Activated CD4-positive, alpha-beta T cell treated with anti-CD3 and anti-CD28 coated beads, Interleukin-2, amount 50 U/mL, for 24 hours (primary cell): ENCODE measurements at places on chromosomes 2 and 18.

GRCh38 chr2:190674966-190675650 is 26.2 kb downstream of the NAB1 start:
- no peak for DNase-seq

DNA sequence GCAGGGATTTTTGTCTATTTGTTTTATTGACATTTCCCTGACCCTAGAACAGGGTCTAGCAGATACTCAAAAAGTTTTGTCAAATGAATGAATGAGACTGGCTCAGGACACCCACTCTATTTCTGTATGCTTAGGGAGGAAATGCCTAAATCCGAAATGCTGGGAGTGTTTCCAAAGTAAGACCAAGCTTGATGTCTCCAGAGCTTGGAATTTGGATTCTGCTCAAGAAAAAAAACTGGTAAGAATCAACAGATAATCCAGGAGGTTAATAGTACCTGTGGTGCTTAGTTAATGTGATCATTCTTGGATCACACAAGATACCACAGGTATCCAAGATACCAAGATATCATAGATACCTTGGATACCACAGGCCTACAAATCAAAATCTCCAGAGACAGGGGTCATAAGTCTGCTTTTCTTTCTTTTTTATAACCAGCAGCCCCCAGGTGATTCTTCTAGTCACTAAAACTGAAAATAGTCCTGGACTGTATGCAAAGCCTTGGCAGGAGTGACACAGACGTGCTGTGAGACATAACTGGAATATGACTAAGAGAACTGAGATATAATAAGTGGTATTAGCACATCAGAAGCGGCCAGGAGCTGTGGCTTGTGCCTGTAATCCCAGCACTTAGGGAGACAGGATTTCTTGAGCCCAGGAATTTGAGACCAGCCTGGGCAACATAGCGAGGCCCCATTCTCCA is 39.9 kb upstream of the SP3 start:
- DNase-seq = no peak

DNA sequence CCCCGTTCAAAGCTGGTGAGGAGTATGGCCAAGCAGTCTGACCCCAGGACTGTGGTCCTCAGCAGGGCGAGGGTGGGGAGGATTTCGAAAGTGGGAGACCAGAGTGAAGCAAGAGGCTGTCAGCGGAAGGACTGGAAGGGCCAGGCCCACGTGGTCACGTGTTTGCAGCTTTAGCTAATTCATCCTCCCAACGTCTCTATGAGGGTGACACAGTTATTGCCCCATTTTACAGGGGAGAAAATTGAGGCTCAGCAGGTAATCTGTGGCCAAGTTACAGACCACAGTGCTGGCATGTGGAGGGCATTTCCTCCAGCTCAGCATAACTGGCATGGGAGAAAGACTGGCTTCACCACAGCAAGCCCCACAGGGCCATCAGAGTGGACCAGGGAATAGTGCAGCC is 45.4 kb upstream of the LTBP1 start:
- DNase-seq = no peak

DNA sequence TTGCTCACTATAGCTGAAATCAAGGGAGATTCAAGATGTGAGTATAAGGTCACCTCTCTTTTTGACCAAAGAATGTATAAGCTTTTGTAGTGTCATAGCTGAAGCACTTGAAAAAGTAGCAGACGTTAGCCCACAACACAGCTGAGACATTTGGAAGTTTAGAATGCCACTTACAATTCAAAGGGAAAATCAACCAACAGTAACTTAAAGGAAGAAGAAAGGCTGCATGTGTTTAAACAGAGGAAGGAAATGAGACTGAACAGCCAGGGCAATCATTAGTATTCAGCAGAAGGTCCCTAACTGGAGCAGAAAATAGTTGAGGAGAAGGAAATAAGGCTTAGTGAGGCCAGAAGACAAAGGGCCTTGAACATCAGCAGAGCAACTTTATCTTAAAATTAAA is 23.5 kb upstream of the SCG2 start:
- no peak for DNase-seq

GRCh38 chr2:232698556-232699091 is 1.5 kb downstream of the GIGYF2 start:
- no peak for DNase-seq

- no peak for DNase-seq
Measured at GRCh38 chr2:164899121-164899520, 56.2 kb downstream of the SLC38A11 start.

- DNase-seq = no peak
Measured at GRCh38 chr2:23293731-23294130, 91.2 kb upstream of the KLHL29 start.

- no peak for DNase-seq
Measured at GRCh38 chr2:105383432-105384166, 15.3 kb downstream of the FHL2 start.

DNA sequence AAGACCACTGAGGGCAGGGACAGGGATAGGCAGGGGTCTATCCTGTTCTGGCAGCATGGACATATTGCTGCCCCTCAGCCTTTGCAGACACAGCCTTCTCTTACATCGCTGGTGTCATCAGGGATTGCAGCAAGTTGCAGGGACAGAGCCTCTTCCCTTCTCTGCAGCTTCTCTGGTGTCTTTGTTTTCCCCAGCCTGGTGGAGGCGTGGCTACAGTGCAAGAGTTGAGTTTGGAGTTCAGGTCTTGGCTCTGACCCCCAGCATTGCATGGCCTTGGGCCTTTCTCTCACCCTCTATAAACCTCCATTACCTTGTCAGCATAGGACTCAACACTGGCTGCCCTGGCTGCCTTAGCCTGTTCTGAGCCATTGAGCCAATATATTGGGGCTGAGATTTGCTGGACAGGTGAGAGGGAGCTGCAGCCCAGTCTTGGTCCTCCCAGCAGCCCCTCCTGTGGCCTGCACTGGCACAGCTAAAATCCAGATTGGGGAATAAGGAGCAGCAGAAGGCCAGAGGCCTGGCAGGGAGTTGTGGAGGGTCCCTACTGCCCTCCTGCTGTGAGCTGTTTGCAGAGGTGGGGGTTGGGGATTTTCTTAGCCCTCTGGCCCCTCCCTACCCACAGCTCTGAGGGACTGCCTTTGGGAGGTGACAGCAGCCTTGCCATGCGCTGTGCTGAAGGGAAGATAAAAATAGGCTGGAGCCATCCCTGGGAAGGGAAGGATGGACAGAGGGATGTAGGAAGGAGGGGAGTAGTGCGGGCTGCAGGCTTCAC is 22.8 kb downstream of the EHD3 start:
- DNase-seq = no peak

GRCh38 chr2:30218338-30218713 is 13.0 kb upstream of the LBH start:
- no peak for DNase-seq

DNA sequence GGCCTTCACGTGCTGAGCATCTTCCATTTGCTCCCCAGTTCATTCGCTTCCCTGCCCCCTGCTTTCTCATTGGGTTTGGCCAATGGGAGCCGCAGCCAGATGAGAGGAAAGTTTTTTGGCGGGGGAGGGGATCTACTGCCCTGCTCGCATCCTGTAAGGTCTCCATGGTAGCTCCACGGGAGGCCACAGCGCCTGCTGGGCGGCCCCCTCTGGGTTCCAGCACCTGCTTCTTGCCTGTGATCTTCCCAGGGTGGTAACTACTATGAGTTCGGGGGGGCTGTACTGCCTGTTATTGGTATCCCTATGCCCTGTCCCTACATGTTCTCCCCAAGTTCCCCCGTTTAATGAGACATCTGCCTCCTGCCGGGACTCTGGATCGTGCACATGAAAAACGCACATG is 57.2 kb downstream of the INPP5D start:
- no peak for DNase-seq

DNA sequence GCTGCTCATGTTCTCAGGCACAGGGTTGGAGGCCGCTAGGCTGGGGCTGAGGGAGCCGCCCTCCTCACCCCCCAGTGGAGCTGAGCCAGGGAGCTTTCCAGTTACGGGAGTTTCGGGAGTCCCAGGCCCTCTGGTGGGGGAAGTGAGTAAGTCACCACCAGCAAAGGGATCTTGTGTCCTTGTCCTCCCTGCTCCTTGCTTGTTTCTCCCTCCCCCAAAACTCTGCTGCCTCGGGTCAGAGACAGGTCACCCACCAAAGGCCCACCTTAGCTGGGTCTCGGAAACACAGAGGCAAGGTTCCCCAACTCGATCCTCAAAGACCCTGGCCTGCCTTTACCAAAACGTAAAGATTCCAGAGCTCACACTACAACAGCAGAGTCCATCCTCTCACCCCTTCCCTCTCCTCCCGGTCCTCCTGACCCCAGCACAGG is 60.5 kb upstream of the POMC start:
- DNase-seq = no peak

DNA sequence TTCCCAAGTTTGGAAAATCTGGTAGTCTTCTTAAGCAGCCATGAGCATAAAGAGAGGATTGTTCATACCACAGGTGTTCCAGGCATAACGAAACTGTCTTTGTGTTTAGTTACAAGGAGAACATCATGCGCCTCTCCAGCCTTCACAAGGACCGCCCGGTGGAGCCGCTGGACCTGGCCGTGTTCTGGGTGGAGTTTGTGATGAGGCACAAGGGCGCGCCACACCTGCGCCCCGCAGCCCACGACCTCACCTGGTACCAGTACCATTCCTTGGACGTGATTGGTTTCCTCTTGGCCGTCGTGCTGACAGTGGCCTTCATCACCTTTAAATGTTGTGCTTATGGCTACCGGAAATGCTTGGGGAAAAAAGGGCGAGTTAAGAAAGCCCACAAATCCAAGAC is 6.0 kb upstream of the MROH2A start:
- DNase-seq = no peak

DNA sequence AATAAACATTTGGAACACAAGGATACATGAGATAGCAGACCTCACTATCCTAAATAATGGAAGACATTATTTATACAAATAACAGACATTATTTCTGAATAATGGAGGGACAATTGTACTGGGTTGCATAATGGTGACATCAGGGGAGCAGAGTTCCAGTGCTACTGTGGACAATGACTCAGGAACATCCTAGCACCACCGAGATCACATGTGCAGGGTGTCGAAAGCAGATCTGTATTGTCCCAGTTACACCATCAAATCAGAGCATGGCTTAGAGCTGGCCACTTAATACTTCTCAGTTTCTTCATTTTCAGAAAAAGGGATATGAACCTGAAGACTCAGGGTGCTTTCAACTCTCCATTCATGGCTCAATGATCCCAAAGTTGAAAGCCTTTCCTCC is 249.1 kb upstream of the RBMS1 start:
- DNase-seq = no peak

DNA sequence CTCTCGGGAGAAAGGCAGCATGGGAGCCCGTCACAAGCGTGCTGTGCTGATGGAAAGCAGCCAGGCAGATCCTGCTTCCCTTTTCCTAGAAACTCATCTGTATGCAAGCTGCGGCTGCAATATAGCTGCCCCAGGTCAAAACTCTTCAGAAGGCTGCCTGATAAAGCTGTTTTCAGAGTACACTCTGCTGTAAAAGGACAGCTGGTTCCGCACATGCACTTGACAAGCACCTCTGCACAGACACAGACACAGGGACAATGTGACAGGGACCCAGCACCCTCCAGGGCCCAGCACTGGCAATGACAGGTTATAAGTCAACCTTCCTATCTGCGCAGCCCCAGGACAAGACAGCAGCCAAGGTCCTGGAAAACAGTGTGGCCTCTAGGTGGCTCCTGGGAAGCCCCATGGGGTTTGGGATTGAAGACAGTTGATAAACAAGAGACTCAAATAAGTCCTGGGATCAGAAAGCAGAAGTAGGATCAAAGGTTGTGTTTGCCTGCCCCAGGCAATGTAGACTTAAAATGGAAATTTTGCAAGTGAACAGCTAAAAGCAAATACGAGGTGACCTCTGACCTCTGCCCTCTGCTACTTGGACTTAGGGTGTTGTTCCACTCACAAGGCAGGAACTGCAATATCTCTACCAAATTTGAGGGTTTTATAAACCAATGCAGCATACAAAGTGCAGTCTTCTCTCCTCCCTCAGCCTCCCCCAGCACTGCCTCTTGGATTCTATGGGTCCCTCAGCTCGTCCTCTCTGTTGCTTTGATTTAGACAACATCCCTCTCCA is 16.9 kb downstream of the SLC66A2 start:
- no peak for DNase-seq

- DNase-seq = no peak
Measured at GRCh38 chr2:1816414-1816911, 72.1 kb upstream of the PXDN start.

DNA sequence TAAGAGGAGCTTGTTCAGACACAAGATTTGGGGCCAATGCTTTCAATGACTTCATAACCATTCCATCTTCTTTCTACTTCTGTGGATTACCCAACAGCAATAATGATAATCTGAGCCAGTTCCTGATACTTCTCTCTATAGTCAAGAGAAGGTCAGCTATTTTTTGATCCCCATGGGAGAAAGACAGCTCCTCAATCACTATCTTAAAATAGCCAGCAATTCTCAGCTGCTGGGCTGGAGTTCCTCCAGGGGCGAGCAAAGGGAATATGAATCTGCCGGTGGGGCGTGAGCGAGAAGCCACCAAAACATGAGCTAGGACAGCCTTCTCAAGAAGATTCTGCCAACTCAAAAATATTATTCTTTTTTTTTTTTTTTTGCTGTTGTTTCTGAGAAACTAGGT is at the start of gene TMEM182:
Gene TMEM182 (plus strand): TSS at position 269 of the 400 bp plus-strand sequence. CDS start 187 bp downstream, outside the sequence.
- no peak for DNase-seq

DNA sequence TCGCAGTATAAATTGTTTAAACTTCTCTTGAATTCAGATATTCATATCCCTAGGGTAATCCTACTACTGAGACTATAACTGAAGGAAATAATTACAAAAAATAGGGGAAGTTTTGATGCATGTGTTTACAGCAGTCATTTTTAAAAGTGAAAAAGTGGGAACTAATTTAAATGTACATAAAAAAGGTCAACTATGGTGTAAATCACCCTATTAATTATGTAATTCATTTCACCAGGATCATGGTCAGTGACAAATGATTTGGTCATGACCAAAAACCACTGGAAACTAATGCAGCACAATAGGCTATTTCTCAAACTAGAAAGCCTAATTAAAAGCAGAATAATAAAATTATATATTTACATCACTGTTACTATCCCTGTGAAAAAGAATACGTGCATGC is 5.0 kb upstream of the CNGA3 start:
- DNase-seq = no peak

GRCh38 chr2:136331226-136331625 is 213.3 kb upstream of the CXCR4 start:
- no peak for DNase-seq

- no peak for DNase-seq
Measured at GRCh38 chr2:61340242-61340641, 130.6 kb downstream of the USP34 start.

GRCh38 chr18:10759241-10759640 is 233.4 kb downstream of the NAPG start:
- no peak for DNase-seq

- DNase-seq = peak; percentile 45
Measured at GRCh38 chr2:231198291-231199173, at the start of gene ARMC9. TSS of gene ARMC9 (plus strand) at chr2:231198631. CDS start at chr2:231206239, 7,608 bp downstream.

DNA sequence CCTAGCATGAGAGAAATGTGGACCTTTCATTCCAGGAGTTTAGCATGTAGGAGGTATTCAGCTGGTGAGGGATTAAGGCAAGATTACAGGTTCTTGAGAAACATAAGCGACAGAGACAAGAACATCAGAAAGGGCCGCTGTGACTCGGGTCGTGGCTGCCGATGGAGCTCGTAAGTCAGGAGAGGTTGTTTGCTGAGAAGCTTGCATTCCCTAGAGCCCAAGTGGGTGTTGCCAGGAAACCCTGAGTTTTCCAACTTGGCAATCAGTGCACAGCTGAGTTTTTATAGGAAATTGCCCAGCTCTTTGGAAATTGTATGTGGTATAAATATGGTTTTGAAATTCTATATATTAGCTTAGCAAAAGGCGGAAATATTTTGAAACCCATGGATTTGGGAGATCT is 46.4 kb upstream of the CYP1B1 start:
- DNase-seq = no peak

GRCh38 chr2:121335294-121336290 is 50.6 kb upstream of the TFCP2L1 start:
- no peak for DNase-seq

- no peak for DNase-seq
Measured at GRCh38 chr18:27382567-27383216, 197.6 kb upstream of the CHST9 start.
